Calu3 (cell line): ENCODE measurements at places on chromosomes 3 and 15. TPM values are rescaled to one million over a fixed set of nuclear protein-coding genes. Genes with fewer than 3 reads are reported as not detected.

EIF4E3 gene
- total RNA-seq = 8.7 and 10.9 TPM in 2 replicates

DNA sequence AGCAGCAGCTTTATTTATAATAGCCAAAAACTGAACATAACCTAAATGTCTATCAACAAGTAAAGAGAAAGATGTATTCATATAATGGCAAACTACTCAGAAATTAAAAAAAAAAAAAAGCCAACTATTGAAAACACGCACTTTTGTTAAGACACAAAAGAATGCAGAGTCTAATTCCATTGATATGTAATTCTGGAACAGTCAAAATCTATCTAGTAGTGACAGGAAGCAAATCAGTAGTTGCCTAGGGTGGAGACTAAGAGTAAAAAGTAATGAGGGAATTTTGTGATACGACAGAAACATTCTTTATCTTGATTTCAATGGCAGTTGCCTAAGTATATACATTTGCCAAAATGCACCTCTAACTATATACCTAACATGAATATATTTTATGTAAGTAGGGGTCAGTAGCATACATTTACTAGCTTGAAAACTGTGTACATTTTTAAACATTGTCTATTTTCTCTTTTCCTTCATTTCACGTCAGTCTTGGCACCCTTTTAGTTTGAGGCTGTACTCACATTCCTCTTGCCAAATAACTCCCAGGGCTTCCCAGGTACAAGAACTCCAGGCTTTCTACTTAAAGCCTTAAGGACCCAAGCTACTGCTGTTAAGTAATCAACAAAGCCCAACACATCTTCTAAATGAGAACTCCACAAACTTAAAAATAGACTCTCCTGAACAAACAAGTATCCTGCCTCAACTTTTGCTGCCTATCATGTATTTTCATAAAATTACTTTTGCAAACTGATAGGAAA lies 54.7 kb downstream of the ADAM10 start:
- no peaks in the 10 kb centered on the region for H3K27me3 ChIP-seq
- peaks cover 34% of the 10 kb centered on the region for H3K4me1 ChIP-seq
- DNase-seq = no peak
- no peak overlapping the region for H3K27ac ChIP-seq

WDR72 gene
- 3.7 and 3.9 TPM in 2 replicates for total RNA-seq

GRCh38 chr3:63874769-63875168 lies 11.1 kb downstream of the ATXN7 start:
- H3K4me3 ChIP-seq = no peak overlapping the region
- no peak for DNase-seq

SLC12A1 gene
- total RNA-seq = not detected in 2 replicates

OSBPL10 gene
- 53.3 and 74.7 TPM in 2 replicates for total RNA-seq
